ENCODE measurements at places on chromosomes 5 and 9. TPM values are rescaled to one million over a fixed set of nuclear protein-coding genes. Genes with fewer than 3 reads are reported as not detected.
A peak's percentile ranks its signal among the peaks of the same experiment; 100 is the strongest.

The ARL14EPL gene
- total RNA-seq = not detected

DNA sequence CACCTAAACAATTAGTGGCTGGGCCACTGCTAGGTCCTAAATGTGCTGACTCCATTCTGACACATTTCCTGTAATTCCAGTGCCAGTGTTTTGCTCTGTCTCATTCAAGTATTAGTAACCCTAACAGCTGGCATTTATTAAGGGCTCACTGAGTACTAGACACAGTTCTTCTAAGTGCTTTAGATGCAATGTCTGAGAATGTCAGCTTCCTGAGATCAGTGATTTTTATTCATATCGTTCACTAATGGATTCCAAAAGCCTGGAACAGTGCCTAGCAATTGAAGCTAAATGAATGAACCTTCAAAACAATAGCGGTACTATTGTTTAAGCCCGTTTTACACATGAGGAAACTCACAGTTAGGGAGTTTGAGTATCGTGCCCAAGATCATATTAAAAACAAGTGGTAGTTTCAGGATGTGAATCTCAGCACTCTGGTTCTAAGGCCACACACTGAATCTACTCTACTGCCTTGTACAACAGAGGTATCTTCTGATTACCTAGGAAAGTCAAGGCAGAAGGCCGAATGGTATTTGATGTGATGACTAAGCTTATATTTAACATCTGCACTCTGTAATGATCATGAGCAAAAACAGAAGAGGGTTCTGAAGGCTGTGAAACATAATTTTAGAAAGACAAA, 304.0 kb downstream of the PJA2 start:
- H3K4me1 ChIP-seq = peaks cover 6% of the 10 kb centered on the region
- no peaks in the 10 kb centered on the region for H3K36me3 ChIP-seq
- no peaks in the 10 kb centered on the region for H3K27me3 ChIP-seq
- no peak overlapping the region for H3K4me3 ChIP-seq

The EIF4E1B gene
- 0.54 TPM for total RNA-seq

DNA sequence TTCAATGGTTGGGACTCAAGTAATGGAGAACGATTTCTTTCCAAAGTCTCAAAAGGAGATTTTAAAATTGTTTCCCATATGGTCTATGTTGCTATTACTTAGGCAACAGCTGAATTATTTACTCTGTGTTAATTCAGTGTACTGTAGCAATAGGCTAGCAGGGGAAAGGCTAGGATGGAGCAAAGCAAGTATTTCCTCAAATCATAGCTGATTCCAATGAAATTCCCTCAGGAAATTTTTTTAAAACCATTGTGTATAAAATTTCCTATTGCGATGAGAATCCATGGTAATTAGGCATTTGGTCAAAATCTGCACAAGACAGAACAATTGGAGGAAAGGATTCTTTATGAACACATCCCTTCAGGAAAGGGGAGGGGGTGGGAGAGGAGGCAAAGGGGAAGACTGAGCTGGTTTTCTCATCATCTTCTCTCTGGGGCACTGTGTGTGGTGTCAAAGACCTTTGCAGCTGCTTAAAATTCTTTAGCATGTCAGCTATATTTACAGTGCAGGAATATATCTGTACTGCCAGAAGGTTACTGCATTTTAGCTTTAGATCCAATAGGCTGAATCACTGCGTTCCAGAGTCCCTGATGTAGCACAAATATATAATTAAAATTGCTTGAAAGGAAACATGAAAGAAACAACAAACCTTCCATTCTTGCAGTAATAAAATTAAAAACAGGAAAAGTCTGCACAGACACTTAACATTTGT, 95.3 kb downstream of the ZNF608 start:
- H3K27ac ChIP-seq = peak overlapping the region; percentile 94
- DNase-seq = peak; percentile 31
- H3K4me1 ChIP-seq = peaks cover 58% of the 10 kb centered on the region
- peaks cover 24% of the 10 kb centered on the region for H3K36me3 ChIP-seq

DNA sequence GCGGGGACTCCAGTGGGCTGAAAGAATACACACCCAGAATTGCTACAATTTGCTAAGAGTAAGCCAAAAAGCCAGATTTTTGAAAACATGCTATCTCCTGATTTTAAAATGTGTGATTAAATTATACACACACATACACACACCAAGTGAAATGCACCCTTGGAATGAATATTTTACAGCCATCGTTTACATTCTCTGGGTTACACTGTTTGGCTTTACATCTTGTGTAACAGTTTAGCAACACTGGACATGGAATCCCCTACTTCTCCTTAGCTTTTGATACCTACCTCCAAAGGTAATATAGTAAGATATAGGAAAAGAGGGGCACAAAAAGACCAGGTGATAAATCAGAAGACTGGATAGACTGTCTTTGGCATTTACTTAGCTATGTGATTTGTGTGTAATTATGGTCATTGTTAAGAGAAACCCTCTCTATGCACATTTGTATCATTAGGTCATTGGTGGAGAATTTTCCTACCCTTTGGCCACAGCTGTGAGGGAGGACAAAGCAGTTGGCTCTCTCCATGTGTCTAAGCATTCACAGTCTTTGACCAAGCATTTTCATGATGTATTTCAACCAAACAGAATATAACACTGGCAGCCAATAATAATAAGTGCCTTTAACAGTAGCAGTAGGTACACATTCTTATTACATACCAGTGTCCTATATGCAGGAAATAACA, 7.6 kb downstream of the SVEP1 start:
- peaks cover 2% of the 10 kb centered on the region for H3K4me1 ChIP-seq
- no peak overlapping the region for H3K4me3 ChIP-seq
- no peaks in the 10 kb centered on the region for H3K27me3 ChIP-seq
- DNase-seq = no peak

DNA sequence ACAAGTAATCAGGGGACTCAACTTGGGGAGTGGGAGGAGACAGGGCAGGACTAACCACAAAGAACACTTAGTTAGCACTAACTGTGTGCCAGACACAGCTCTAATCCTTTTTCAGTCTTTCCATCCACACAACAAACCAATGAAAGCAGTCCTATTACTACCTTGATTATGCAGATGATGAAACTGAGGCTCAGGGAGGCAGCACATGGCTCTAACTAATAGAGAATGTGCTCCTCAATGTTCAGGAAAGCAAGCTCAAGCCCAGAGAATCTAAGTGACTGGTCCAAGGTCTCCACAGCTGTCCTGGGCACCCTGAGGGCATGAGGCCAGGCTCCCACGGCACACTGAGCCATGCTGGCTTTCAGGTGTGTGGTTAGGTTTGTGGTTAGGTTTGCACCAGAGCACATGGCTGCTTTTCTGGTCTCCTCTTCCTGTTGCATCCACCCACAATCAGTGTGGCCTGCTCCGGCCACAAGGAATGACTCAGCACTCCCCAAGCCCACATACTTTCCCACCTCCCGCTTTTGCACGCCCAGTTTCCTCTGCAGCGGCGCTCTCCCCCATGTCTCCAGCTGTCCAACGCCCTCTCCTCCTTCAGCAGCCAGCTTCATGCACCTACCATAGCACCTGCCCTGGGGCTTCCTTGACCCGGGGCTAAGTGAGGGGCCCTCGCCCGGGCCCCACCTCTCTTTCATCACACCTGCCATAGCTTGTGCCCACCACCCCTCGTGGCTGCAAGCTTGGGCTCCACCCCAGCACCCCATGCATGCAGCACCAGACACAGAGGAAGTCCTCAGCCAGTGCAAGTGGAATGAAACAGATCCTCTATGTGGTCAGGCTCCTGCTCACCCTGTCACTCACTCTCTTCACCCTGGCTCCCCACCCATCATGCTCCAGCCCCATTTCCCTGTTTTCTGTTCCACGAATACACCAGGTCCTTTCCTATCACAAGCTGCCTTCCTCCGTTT, 133.1 kb downstream of the GABBR2 start:
- H3K4me1 ChIP-seq = peaks cover 7% of the 10 kb centered on the region
- H3K36me3 ChIP-seq = no peaks in the 10 kb centered on the region
- peak overlapping the region; percentile 61 for H3K27ac ChIP-seq
- DNase-seq = no peak
- H3K4me3 ChIP-seq = no peak overlapping the region

DNA sequence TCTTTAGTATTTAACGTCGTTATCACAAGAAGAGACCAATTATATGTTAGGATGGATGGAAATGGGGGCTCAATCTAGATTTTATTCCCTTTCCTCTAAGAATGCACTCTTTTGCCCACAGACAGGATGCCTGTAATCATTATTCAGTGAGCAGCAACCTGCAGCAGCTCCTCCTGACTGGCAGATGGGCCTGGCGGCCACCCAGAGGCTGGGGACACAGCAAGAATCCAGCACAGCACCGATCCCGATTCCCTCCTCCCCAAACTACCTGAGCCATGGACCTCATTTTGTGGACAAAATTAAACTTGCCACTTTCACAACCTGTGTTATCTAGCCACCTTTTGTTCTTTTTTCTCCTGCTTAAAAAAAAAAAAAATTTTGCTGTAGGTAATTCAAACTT, 101.0 kb downstream of the USP20 start:
- H3K4me3 ChIP-seq = no peak overlapping the region
- peaks cover 9% of the 10 kb centered on the region for H3K36me3 ChIP-seq
- peaks cover 33% of the 10 kb centered on the region for H3K4me1 ChIP-seq

The STK32A gene
- 0.87 TPM for total RNA-seq

The DAPK1 gene
- 36.8 TPM for total RNA-seq

The TMEFF1 gene
- 45.8 TPM for total RNA-seq

DNA sequence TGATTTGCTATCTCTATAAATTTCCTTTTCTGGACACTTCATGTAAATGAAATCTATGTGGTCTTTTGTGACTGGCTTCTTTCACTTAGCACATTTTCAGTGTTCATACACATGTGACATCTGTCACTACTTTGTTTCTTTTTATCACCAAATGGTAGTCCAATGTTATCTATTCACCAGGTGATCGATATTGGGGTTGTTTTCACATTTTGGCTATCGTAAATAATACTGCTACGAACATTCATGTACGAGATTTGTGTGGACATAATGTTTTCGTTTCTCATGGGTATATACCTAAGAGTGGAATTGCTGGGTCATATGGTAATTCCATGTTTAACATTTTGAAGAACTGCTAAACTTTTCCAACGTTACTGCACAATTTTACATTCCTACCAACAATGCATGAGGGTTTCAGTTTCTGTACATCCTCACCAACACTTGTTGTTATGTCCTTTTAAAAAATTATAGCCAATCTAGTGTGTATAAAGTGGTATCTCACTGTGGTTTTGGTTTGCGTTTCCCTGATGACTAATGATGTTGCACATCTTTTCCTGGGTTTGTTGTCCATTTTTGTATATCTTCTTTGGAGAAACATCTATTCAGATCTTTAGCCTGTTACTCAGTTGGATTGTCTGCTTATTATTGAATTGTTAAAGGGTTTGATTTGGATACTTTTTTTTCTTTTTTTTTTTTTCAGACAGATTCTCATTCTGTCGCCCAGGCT, 263.0 kb downstream of the PDZD2 start:
- H3K27ac ChIP-seq = no peak overlapping the region
- DNase-seq = no peak
- peaks cover 3% of the 10 kb centered on the region for H3K4me1 ChIP-seq
- no peak overlapping the region for H3K4me3 ChIP-seq

DNA sequence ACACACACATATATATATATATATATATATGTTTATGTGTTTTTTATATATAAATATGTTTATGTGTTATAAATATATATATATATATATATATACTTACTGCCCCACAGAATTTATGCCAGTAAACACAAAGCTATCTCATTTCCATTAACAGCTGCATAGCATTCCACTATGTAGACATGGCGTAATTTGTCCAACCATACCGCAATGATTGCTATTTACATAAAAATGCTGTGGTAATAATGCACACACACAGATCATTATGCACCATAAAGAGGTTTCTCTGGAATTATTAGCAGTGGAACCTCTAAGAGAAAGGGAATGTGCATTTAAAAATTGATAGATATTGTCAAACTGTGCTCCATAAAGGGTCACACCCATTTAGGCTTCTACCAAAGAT, 150.1 kb downstream of the CEP120 start:
- no peak for DNase-seq
- no peaks in the 10 kb centered on the region for H3K27me3 ChIP-seq
- no peak overlapping the region for H3K27ac ChIP-seq
- no peaks in the 10 kb centered on the region for H3K4me1 ChIP-seq
- no peaks in the 10 kb centered on the region for H3K36me3 ChIP-seq

DNA sequence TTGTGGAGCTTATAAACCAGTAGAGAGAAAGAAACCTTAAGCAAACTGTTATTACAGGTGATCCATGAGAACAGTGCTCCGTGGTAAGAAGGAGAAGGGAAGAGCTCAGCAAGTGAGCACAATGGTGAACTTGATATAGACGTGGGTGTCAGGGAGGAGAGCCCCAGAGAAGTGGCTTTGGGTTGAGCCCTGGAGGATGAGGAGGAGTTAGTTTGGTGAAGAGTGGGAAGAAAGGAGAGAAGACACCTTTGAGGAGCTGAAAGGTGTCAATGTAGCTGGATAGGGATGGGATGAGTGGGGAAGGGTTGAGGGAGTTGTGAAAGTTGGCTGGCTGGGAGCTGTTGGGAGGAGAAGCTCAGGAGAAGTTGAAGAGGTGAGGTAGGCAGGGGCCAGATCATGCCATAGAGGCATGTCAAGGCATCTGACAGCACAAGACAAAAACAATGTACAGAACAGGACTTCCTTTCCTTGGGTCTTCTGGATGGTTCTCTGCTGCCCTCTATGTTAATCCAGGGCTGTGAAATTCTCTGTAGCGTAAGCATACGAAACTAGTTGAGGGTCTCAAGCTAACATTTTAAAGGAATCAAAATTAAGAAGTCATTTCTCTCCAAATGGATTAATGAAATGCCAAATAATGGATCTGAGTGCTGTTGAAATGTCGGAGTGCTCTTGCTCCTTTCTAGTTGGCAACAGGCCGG, 501.9 kb downstream of the KDM4C start:
- no peak for DNase-seq
- H3K36me3 ChIP-seq = no peaks in the 10 kb centered on the region
- H3K27ac ChIP-seq = no peak overlapping the region
- H3K27me3 ChIP-seq = no peaks in the 10 kb centered on the region

The MAP1B gene
- 251 TPM for total RNA-seq

The IFNA13 gene
- total RNA-seq = not detected

The C9orf50 gene
- total RNA-seq = not detected

The SURF6 gene
- 21.7 TPM for total RNA-seq

The INVS gene
- total RNA-seq = 21.6 TPM

DNA sequence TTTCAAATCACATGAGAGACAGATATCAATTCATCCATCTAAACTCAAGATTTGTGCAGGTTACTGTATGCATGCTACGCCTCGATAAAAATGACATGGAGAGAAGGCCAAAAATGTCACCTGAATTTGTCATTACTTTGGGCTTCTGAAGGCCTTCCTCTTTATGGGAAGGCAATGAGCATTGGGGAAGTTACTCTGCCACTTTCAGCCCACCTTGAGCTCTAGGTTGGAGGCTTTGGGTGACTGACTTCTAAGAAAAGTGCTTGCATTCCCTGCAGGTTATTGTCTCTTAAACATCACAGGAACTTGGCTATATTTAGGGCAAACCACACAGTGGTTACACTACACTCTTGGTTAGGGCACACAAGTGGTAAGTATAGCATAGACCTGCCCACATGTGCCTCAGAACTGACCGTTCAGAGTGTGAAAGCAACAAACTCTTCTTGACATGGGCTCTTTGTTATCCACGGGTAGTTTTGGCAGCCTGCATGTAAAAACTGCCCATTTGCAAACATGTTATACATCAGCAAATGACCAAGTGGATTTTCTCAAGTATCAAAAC, 169.5 kb downstream of the ZNF608 start:
- H3K4me1 ChIP-seq = peaks cover 18% of the 10 kb centered on the region

GRCh38 chr9:137051145-137051724, 2.6 kb downstream of the ENTPD2 start:
- peaks cover 3% of the 10 kb centered on the region for H3K27me3 ChIP-seq
- H3K27ac ChIP-seq = no peak overlapping the region
- no peak overlapping the region for H3K4me3 ChIP-seq
- peaks cover 4% of the 10 kb centered on the region for H3K4me1 ChIP-seq
- no peak for DNase-seq
